Pancreas (tissue), 10 donors: ENCODE measurements at places on chromosomes 12 and 14. TPM values are rescaled to one million over a fixed set of nuclear protein-coding genes. Genes with fewer than 3 reads are reported as not detected.

GRCh38 chr12:129241852-129242251, 388.6 kb downstream of the GLT1D1 start:
- no peak overlapping the region for H3K27ac ChIP-seq
- H3K4me1 ChIP-seq: no peaks in the 10 kb centered on the region
- no peak overlapping the region for H3K4me3 ChIP-seq

Gene PTGER2
- 0.38 TPM for total RNA-seq

GRCh38 chr12:2689879-2690278, 104.9 kb upstream of the FKBP4 start:
- no peaks in the 10 kb centered on the region for H3K27me3 ChIP-seq
- no peak for DNase-seq
- H3K4me3 ChIP-seq: no peak overlapping the region

- no peak overlapping the region for H3K4me3 ChIP-seq
- no peaks in the 10 kb centered on the region for H3K36me3 ChIP-seq
- no peaks in the 10 kb centered on the region for H3K27me3 ChIP-seq
- DNase-seq: peak; percentile 60
Measured at GRCh38 chr12:54217774-54218241, 29.0 kb upstream of the SMUG1 start.

DNA sequence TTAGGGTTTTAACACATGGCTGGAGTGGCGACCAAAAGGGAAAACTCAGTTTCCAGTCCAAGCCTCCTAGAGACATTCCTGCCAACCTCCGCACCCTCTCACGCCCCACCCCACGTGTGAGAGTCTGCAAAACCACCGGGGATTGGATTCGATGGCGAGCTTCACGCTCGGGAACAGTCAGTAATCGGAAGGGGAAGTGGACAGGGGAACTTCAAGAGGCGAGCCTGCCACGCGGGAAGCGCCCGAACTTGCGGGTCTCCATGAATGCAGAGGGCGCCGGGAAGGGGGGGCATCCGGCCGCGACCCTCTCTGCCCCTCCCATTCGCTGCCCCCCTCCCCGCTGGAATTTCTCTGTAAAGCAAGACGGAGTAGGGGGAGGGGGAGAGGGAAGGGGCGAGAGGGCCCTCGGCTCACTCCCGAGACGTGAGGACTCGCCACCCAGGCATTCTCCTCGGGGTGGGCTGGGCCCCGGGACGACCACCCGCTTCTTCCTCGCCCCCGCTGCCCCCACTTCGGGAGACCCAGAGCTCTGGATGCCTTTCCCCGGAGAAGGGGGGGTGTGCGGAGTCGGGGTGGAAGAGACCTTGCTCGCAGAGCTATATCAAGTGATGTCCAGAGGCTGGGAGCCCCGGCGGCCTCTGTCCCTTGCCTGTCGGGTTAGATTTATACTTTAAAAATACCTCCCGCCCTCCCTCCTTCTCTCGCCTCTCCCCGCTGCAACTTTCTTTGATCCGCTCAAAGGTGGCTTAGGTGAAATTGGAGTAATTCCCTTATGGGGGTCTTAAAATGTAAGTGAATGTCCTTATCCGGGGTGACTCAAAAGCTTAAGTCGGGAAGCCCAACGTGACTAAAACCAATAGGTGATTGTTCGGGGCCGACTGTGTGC, 2.5 kb upstream of the CCND2 start:
- H3K27me3 ChIP-seq: peaks cover 18% of the 10 kb centered on the region
- no peaks in the 10 kb centered on the region for H3K36me3 ChIP-seq
- peaks cover 10% of the 10 kb centered on the region for H3K4me1 ChIP-seq

Gene SERPINA3
- total RNA-seq: 1,711 TPM

GRCh38 chr14:20846560-20846959, 43.9 kb upstream of the RNASE1 start:
- H3K36me3 ChIP-seq: no peaks in the 10 kb centered on the region
- H3K4me3 ChIP-seq: no peak overlapping the region
- DNase-seq: no peak
- no peaks in the 10 kb centered on the region for H3K27me3 ChIP-seq
- H3K4me1 ChIP-seq: no peaks in the 10 kb centered on the region
- H3K27ac ChIP-seq: no peak overlapping the region

DNA sequence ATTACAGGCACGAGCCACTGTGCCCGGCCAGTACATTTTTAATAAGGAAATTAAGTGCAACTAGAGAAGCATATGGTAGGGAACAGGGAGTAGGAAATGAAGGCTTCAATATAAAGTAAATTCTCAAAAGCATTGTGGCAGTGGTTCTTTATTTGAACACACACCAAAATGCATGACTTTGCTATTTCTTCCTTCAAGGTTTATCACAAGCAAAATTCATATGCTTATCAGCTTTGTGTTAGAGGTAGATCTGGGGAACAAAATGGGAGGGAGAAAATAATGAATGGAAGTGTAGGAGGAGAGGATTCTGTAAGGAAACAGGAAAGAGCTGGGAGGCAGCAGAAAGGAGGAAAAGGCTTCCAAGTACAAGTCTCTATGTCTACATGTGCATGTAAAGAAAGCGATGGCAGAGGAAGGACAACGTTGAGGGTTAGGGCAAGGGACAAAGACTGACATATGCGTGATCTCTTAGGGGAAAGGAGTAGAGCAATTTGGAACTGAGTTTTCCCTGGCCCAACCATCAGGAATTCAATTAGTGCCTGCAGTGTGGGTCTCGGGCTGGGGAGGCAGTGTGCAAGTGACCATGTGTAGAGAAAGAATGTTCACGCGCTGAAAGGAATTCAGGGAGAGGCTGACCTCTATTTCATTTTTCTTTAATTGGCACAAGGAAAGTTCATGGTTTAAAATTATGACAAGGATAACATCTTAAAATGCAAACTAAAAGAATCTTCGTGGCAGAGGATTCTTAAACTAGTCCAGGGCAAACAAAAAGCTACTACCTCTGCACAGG, 22.9 kb upstream of the RASSF8 start:
- H3K27me3 ChIP-seq: no peaks in the 10 kb centered on the region
- no peak overlapping the region for H3K4me3 ChIP-seq
- no peaks in the 10 kb centered on the region for H3K36me3 ChIP-seq
- no peaks in the 10 kb centered on the region for H3K4me1 ChIP-seq
- H3K27ac ChIP-seq: no peak overlapping the region

Gene CISTR
- not detected for total RNA-seq

Gene ERC1
- 41.4 TPM for total RNA-seq

GRCh38 chr12:65943388-65944137, 119.3 kb downstream of the HMGA2 start:
- H3K4me3 ChIP-seq: no peak overlapping the region
- H3K27ac ChIP-seq: no peak overlapping the region
- no peaks in the 10 kb centered on the region for H3K4me1 ChIP-seq
- H3K36me3 ChIP-seq: no peaks in the 10 kb centered on the region

DNA sequence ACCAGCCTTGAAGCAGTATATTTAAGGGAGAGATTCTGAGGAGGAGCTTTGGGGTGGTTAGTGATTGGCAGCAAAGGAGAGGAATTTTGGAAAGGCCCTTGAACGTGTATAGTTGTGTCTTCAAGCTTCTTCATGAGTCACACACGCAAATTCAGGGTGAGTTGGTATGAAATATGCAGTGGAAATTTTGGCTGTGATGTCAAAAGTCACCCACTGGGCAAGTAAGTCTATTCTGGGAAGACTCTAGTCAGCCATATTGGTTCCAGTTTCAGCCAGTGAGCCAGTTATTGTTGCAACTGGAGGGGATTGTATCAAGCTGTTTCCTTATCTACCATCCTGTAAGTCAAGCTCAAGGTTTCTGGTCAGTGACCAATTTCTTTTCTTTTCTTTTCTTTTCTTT, 32.0 kb upstream of the VASH1 start:
- no peak overlapping the region for H3K4me3 ChIP-seq
- H3K36me3 ChIP-seq: no peaks in the 10 kb centered on the region
- H3K4me1 ChIP-seq: no peaks in the 10 kb centered on the region
- H3K27me3 ChIP-seq: no peaks in the 10 kb centered on the region
- no peak overlapping the region for H3K27ac ChIP-seq

Gene MUCL1
- total RNA-seq: not detected

GRCh38 chr12:27859648-27860047, 79.6 kb upstream of the MANSC4 start:
- H3K36me3 ChIP-seq: no peaks in the 10 kb centered on the region
- DNase-seq: no peak
- no peaks in the 10 kb centered on the region for H3K4me1 ChIP-seq
- H3K27me3 ChIP-seq: no peaks in the 10 kb centered on the region
- no peak overlapping the region for H3K4me3 ChIP-seq

Gene TEDC1
- 5.2 TPM for total RNA-seq

GRCh38 chr12:66859751-66860440, 181.0 kb upstream of the GRIP1 start:
- no peak for DNase-seq
- H3K4me3 ChIP-seq: no peak overlapping the region
- no peaks in the 10 kb centered on the region for H3K36me3 ChIP-seq

Gene RNASE1
- total RNA-seq: 355 TPM

Gene FGF23
- not detected for total RNA-seq

- no peaks in the 10 kb centered on the region for H3K4me1 ChIP-seq
- H3K36me3 ChIP-seq: no peaks in the 10 kb centered on the region
- no peak overlapping the region for H3K27ac ChIP-seq
- DNase-seq: no peak
- no peaks in the 10 kb centered on the region for H3K27me3 ChIP-seq
Measured at GRCh38 chr14:100309028-100309737, 2.9 kb upstream of the SLC25A29 start.

- H3K27me3 ChIP-seq: no peaks in the 10 kb centered on the region
- no peak overlapping the region for H3K4me3 ChIP-seq
Measured at GRCh38 chr12:4386801-4387200, 7.3 kb upstream of the FGF23 start.

Gene CFAP54
- 0.14 TPM for total RNA-seq

Gene RAD9B
- total RNA-seq: 0.16 TPM

GRCh38 chr12:106134294-106134949, 4.3 kb downstream of the NUAK1 start:
- no peaks in the 10 kb centered on the region for H3K4me1 ChIP-seq
- no peak overlapping the region for H3K4me3 ChIP-seq
- H3K27me3 ChIP-seq: no peaks in the 10 kb centered on the region
- H3K27ac ChIP-seq: no peak overlapping the region
- H3K36me3 ChIP-seq: no peaks in the 10 kb centered on the region

Gene MTHFD1
- 44.0 TPM for total RNA-seq

Gene GLS2
- total RNA-seq: 43.8 TPM

Gene ITGB7
- 1.7 TPM for total RNA-seq

DNA sequence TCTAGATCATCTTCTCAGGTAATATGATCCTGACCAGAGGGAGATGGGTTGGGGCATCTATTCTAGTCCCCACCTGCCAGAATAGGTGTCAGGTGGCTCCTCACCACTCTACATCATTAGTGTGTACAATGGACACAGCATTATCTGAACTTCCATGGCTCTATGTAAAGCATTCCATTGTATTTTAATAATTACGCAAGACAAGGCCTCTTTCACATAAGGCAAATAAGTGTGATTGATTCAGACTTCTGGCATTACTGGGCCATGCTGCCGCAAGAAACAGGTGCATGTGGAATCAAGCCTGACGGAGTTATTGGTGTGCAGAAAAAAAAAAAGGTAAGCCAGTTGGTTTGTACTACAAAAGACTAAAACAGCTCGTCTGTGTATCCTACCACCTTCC, 3.1 kb upstream of the DDHD1 start:
- H3K27ac ChIP-seq: no peak overlapping the region
- no peak for DNase-seq
- H3K36me3 ChIP-seq: no peaks in the 10 kb centered on the region
- H3K27me3 ChIP-seq: no peaks in the 10 kb centered on the region
- H3K4me3 ChIP-seq: no peak overlapping the region

- H3K36me3 ChIP-seq: no peaks in the 10 kb centered on the region
- DNase-seq: no peak
- H3K4me1 ChIP-seq: no peaks in the 10 kb centered on the region
- no peaks in the 10 kb centered on the region for H3K27me3 ChIP-seq
- H3K4me3 ChIP-seq: no peak overlapping the region
Measured at GRCh38 chr12:70106347-70106746, 136.9 kb upstream of the CNOT2 start.

- no peak overlapping the region for H3K27ac ChIP-seq
- H3K4me3 ChIP-seq: no peak overlapping the region
- H3K36me3 ChIP-seq: no peaks in the 10 kb centered on the region
- DNase-seq: no peak
- H3K4me1 ChIP-seq: no peaks in the 10 kb centered on the region
Measured at GRCh38 chr14:34465069-34465859, 3.2 kb upstream of the SPTSSA start.

Gene MIP
- not detected for total RNA-seq

GRCh38 chr12:25829192-25829591, 129.3 kb upstream of the RASSF8 start:
- no peaks in the 10 kb centered on the region for H3K27me3 ChIP-seq
- no peak overlapping the region for H3K27ac ChIP-seq
- no peaks in the 10 kb centered on the region for H3K4me1 ChIP-seq
- H3K36me3 ChIP-seq: no peaks in the 10 kb centered on the region
- H3K4me3 ChIP-seq: no peak overlapping the region

- H3K4me1 ChIP-seq: no peaks in the 10 kb centered on the region
- H3K27me3 ChIP-seq: no peaks in the 10 kb centered on the region
- DNase-seq: no peak
- no peaks in the 10 kb centered on the region for H3K36me3 ChIP-seq
- no peak overlapping the region for H3K27ac ChIP-seq
- H3K4me3 ChIP-seq: no peak overlapping the region
Measured at GRCh38 chr14:106304271-106304670, 777.9 kb downstream of the TMEM121 start.

DNA sequence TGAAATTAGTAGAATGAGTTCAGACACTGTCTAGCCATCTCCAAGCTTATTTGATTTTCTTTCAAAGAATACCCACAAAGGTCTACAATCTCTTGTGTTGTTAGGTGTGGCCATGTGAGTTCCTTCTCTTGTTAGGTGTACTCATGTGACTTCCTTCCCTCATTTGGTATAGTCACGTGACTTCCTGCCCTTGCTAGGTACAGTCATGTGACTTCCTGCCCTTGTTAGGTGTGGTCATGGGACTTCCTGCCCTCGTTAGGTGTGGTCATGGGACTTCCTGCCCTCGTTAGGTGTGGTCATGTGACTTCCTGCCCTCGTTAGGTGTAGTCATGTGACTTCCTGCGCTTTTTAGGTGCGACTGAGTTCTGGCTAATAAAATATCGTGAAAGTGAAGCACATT, 179.6 kb downstream of the TMX1 start:
- no peaks in the 10 kb centered on the region for H3K36me3 ChIP-seq
- H3K27ac ChIP-seq: no peak overlapping the region
- no peaks in the 10 kb centered on the region for H3K4me1 ChIP-seq
- H3K4me3 ChIP-seq: no peak overlapping the region
- no peaks in the 10 kb centered on the region for H3K27me3 ChIP-seq

- no peaks in the 10 kb centered on the region for H3K27me3 ChIP-seq
- no peaks in the 10 kb centered on the region for H3K36me3 ChIP-seq
- no peak overlapping the region for H3K4me3 ChIP-seq
Measured at GRCh38 chr14:54040846-54041245, 84.2 kb upstream of the BMP4 start.

Gene CCDC196
- not detected for total RNA-seq

Gene GPR84
- 0.79 TPM for total RNA-seq

- H3K4me3 ChIP-seq: peak overlapping the region; percentile 55
- no peaks in the 10 kb centered on the region for H3K27me3 ChIP-seq
- peak; percentile 55 for DNase-seq
- peak overlapping the region; percentile 86 for H3K27ac ChIP-seq
- no peaks in the 10 kb centered on the region for H3K36me3 ChIP-seq
Measured at GRCh38 chr12:113359133-113359938, 949 bp downstream of the PLBD2 start.

Gene CLEC6A
- total RNA-seq: not detected

GRCh38 chr12:122403115-122403770, 19.2 kb downstream of the CLIP1 start:
- H3K36me3 ChIP-seq: no peaks in the 10 kb centered on the region
- peaks cover 36% of the 10 kb centered on the region for H3K4me1 ChIP-seq
- no peak for DNase-seq

- H3K4me1 ChIP-seq: no peaks in the 10 kb centered on the region
- no peak overlapping the region for H3K27ac ChIP-seq
- DNase-seq: no peak
Measured at GRCh38 chr14:80865565-80865964, 76.0 kb downstream of the CEP128 start.
